ENCODE measurements at places on chromosomes 3 and 15.

DNA sequence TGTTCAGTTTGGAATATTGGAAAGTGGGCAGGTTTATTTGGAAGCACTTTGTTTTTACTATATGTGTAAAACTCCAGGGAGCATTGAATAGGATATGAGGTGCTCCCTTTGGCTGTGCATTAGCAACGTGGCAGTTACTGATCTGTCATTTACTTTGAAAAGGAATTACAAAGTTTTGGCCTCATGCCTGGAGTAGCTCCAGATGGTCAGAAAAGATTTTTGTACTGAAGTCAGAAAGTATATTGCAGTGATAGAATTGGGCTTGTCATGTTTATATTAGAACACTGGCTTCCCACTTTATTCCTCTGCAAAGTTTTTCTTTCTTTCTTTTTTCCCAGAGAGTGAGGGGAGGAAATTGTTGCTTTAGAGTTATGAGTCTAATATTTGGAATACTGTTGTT lies 26.1 kb downstream of the FNDC3B start:
- no peak for DNase-seq

DNA sequence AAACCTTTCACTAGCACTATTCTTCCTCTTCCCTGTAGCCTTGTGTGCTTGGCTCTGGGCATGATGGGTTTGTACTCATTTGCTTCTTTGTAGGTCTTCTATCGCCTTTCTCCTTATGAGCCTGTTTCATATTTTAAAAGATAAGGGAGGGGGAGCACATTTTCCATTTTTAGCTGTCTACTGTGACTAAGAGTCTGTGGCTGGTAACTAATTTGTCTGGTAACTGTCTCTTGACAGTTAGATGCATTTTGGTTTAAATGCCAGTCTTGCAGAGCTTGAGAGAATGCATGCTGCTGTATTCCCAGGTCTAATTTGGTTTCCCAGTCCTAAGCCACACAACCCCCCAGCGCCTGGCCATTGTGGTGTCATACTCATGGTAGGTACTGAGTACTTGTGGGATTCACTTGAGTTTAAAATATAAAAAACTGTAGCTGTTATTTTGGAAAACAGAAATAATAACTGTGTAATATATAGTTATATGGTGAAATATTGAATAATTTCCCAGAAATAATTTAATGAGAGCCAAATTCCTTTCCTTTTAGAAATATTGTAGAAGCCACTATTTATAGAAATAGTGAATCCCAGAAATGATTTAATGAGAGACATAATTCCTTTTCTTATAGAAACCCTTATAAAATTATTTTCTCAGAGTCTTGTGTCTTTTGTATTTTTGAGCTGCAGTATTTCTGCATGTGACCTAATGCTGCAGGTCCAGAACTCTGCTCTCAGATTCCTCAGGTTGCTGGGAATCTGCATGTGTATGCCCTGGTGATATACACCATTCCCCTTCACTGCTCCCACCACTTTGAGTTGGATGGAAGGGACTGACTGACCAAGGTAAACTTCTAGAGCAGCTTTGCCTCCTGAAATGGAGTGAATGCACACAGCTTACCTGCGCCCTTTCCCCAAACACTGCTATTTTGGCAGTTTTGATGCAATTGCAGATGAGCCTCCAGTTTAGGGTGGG lies 13.9 kb upstream of the GPR171 start:
- no peak for DNase-seq

DNA sequence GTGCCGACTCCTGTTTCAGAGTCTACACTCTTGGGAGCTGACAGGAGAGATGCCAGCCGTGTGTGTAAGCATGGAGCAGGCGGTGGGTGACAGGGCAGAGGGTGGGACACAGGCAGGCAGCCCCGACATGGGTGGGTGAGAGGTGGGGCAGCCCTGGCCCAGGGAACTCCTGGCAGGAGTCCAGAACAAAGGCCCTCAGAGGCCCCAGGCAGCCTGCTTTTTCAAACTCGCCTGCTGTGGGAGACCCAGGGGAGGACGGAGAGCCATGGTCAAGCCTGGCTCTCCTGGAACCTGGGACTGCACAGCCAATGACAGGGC lies 29.3 kb upstream of the SLC41A3 start:
- DNase-seq: no peak

DNA sequence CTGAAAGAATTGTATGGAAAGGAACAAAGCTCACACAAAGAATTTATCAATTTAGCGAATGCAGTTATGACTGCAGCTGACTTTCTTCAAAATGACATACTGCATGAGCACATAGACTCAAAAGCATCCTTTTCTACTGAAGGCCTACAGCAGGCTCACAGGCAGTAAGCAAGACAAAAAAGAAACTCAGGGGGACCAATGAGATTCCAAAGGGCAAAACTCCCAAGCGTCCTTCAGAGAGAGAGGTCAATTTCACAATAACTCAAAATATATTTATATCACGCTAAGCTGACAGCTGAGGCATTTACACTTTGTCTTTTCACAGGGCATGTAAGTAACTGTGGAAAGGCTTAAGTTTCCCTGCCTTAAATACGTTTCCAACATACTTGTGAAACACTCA lies 427.9 kb upstream of the RASGRP1 start:
- DNase-seq: no peak

- no peak for DNase-seq
Measured at GRCh38 chr3:50372349-50372748, 13.0 kb upstream of the TMEM115 start.

GRCh38 chr3:44996556-44996969 lies 20.5 kb downstream of the EXOSC7 start:
- no peak for DNase-seq

- no peak for DNase-seq
Measured at GRCh38 chr15:76349301-76350070, 12.9 kb downstream of the ISL2 start.

DNA sequence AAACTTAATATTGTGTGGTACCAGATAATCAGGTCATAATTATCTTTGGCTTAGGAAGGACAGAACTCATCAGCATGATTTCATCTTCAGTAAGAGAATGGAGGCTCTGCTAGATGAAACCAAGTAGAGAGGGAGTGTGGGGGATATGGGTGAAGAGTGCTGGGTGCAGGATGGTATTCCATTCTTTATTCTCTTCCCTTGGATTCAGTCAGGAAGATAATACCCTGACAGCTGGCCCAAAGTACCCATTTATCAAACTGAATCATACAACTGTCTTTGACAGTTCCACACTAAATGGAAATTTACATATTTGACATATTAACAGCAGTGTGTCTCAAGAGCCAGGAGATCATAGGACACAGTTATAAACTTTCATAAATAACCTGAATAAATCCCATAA lies 44.7 kb downstream of the GOLIM4 start:
- DNase-seq: no peak

DNA sequence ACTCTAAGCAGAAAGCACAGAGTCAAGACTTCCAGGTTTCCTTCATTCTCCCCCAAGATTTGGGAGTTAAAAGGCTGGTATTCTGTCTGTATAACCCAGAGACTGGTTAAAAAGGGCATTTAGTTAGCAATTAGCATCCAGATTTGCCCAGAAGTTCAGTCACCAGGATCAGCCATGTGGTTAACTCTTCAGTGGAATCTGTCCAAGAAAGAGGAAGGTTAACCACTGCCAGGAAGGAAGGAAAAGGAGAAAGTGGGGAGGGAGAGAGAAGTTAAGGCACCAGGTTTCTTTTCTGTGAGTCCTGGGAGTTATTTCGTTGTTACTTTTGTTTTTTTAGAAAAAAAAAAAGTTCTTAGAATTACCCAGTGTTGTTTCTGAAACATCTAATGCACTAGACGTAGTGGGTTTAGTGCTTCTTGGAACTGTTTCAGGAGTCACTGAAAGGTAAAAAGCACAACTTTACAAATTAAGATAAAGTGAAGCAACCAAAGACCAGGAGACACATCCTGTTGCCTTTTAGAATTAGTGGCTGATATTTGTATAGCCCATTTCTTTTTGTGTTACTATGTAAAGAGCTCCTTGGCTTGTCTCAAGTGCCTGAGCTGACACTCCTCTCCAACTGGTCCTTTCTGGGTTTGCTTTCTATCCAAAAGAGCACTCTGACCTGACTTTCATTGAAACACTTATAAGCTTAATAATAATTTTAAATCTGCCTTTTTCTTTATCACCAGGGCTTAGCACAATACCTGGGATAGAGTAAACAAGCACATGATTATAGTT lies 128.6 kb downstream of the ABI3BP start:
- DNase-seq: no peak

GRCh38 chr3:59940718-59941117 lies 890.9 kb upstream of the CFAP20DC start:
- no peak for DNase-seq

GRCh38 chr3:197132916-197133530 lies 103.4 kb upstream of the MELTF start:
- no peak for DNase-seq

- no peak for DNase-seq
Measured at GRCh38 chr3:52245322-52246263, at the start of gene PPM1M. TSS of gene PPM1M (plus strand) at chr3:52245759. CDS start at chr3:52245825, 66 bp downstream.

GRCh38 chr3:167162083-167162482 lies 218.0 kb downstream of the ZBBX start:
- no peak for DNase-seq

- DNase-seq: no peak
Measured at GRCh38 chr3:64268926-64269325, 43.7 kb upstream of the PRICKLE2 start.

DNA sequence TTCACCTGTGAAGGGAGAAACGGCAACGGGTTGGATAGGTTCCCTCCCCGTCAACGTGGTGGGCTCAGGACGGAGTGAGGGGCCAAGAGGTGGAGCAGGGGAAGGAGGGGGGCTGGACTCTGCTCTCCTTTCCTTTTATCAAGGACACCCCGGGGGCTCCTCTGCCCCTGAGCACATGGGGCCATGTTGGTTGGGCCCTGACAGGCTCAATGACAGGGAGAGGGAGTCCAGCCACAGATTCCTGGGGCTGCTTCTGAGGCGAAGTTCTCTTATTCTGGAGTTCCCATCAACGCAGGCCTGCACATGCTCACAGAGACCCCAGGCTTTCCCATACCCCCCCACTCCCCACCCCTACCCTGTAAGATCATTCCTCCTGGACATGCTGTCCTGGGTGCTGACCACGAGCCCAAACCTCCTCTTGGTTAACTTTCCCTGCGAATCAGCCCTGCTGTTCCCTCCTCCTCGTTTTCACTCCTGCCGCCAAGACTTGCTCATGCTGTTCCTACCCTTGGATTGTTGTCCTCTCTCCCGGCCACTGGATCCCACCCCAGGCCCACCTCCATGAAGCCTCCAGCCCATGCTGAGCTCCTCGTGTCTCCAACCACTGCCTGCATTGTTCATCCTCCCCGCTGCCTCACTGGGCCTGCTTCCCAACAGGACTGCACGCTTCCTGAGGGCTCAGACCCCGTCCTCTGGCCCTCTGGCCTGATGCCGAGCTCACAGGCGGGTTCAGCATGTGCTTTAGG lies 61.2 kb downstream of the SENP2 start:
- DNase-seq: no peak
